Pancreas (tissue), 10 donors: ENCODE measurements at places on chromosomes 1 and 21. TPM values are rescaled to one million over a fixed set of nuclear protein-coding genes. Genes with fewer than 3 reads are reported as not detected.

MARK1 gene
- total RNA-seq = 1.0 TPM

AQP10 gene
- total RNA-seq = not detected

RHD gene
- not detected for total RNA-seq

PTCH2 gene
- total RNA-seq = 0.37 TPM

KRTAP11-1 gene
- total RNA-seq = not detected

SH2D2A gene
- 0.19 TPM for total RNA-seq

KMO gene
- not detected for total RNA-seq

KCNJ9 gene
- not detected for total RNA-seq

SPAG17 gene
- 0.87 TPM for total RNA-seq

NUAK2 gene
- total RNA-seq = 8.6 TPM

ADGRL4 gene
- 4.3 TPM for total RNA-seq

AKR1A1 gene
- 92.6 TPM for total RNA-seq

LRRC71 gene
- total RNA-seq = not detected

EXO1 gene
- total RNA-seq = 0.43 TPM

C1orf141 gene
- not detected for total RNA-seq

POU2F1 gene
- total RNA-seq = 6.0 TPM

LCK gene
- total RNA-seq = 0.09 TPM

MSH4 gene
- total RNA-seq = 0.12 TPM
